ENCODE measurements at places on chromosomes 1 and 21.

DNA sequence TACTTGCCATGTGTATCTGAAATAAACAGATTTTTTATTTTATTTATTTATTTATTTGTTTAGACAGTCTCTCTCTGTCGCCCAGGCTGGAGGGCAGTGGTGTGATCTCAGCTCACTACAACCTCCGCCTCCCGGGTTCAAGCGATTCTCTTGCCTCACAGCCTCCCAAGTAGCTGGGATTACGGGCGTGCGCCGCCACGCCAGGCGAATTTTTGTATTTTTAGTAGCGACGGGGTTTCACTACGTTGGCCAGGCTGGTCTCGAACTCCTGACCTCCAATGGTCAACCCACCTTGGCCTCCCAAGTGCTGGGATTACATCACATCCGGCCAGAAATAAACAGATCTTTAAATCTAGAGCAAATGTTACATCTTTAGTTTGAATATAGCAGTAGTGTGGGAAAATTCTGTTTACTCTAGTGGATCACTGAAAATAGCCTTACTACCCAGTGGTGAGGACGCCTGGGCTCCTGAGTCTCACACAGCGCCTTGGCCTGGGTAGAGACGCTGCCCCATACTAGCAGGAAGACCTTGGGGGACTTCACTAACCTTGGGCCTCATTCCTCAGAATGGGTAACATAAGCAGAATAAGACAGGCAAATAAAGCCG, 709 bp downstream of the GART start:
- no peak for DNase-seq

DNA sequence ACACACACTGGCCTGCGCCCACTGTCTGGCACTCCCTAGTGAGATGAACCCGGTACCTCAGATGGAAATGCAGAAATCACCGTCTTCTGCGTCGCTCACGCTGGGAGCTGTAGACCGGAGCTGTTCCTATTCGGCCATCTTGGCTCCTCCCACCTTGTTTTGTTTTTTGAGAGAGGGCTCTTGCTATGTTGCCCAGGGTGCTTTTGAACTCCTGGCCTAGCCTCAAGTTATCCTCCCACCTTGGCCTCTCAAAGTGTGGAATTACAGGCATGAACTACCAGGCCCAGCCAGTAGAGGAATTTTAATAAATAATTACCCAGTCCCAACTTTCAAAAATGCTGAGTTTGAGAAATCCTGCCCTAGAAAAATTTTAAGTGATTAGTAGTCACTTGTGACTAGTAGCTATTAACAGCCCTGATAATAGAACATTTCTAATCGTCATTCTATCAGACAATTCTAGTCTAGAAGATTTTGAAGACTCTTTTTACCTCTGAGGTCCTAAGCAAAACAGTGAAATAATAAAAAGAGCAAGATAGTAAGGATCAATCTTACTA, 30.9 kb upstream of the SLC35D1 start:
- DNase-seq: no peak

GRCh38 chr21:27250366-27250765, 283.5 kb upstream of the ADAMTS5 start:
- no peak for DNase-seq

GRCh38 chr1:30798389-30799232, 41.0 kb upstream of the LAPTM5 start:
- no peak for DNase-seq

- DNase-seq: no peak
Measured at GRCh38 chr1:158007667-158008386, 14.4 kb downstream of the KIRREL1 start.

GRCh38 chr1:82240571-82240970, 439.8 kb downstream of the ADGRL2 start:
- DNase-seq: no peak

- no peak for DNase-seq
Measured at GRCh38 chr1:80066060-80066459, 1059.5 kb upstream of the ADGRL4 start.

DNA sequence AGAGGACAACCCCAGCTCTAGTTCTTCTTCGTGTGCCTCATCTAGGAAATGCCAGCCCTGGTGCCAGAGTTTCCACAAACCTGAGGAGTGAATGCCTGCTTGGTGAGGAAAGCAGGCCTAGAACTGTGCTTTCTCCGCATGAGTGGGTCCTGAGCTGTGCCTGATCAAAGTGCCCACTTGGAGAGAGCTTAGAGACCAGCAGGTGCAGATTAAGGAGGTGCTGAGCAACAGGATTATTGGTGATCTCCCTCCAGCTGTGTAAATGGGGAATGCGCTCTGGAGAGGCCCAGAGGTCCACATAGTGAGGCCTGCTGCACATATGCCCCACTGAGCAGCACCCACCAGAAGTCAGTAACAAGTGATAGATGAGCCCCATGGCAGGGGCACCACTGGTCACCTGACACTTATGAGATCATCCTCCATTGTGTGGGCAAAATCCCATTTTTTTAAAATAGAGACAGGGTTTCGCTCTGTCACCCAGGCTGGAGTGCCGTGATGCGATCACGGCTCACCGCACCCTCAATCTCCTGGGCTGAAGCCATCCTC, 127.2 kb upstream of the ZC3H12A start:
- DNase-seq: no peak

DNA sequence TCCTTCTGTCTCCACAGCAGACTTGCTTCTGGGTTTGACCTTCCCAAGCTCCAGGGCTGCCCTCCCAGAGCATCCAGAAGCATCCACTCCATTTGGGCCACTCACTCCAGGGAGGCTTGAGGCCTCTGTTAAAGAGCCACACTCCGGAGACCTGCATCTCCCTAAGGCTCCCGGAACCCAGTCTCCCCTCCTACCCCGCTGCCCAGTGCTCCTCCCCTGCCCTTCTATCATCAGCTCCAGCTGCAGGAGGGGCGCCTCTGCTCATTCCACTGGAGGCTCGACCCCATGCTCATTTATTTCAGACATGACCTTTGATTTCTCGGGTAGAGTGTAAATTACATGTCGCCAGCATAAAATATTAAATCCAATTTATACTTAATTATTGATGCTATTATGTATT, 142.5 kb downstream of the SYF2 start:
- DNase-seq: no peak

- no peak for DNase-seq
Measured at GRCh38 chr1:207669528-207670009, 24.6 kb downstream of the CR1L start.

DNA sequence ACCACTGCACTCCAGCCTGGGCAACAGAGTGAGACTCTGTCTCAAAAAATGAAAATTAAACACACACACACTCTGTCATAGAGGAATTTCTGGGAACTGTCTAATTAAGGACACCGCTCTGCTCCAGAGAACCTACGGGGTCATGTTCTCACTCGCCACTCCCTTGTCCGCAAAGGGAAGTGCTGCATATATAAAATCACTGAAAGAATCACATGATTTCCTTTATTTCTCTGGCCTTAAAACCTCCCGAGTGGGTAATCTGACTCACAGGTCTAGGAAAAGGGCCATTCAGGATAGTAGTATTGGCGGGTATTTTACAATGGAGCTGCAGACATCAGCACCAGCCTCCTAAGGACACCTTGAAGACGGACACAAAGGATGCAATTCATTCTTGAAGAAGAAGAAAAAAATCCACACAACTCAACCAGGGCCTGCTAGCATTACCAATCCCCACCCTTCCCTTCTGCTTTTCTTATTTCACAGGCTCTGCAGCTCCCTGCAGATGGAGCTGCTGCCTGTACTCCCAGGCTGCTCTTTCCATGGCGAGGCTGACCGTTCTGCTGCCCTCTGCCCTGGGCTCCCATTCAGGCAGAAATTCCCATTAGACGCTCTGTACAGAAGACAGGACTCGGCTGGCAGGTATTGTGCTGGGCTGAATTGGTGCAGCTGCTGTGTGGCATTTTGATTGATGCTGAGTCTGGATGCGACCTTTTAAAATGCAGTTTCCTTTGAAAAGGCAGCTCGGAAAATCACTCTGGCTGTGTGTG, 53.3 kb upstream of the FAM89A start:
- no peak for DNase-seq

- no peak for DNase-seq
Measured at GRCh38 chr1:116912846-116913245, 3.1 kb downstream of the PTGFRN start.

- DNase-seq: no peak
Measured at GRCh38 chr1:76843821-76844464, 23.3 kb upstream of the ST6GALNAC5 start.

GRCh38 chr1:204692325-204692840, 6.8 kb upstream of the LRRN2 start:
- DNase-seq: no peak

GRCh38 chr1:28512058-28512611, 6.3 kb downstream of the RCC1 start:
- DNase-seq: no peak

- no peak for DNase-seq
Measured at GRCh38 chr1:110308247-110308646, 30.9 kb upstream of the RBM15 start.

DNA sequence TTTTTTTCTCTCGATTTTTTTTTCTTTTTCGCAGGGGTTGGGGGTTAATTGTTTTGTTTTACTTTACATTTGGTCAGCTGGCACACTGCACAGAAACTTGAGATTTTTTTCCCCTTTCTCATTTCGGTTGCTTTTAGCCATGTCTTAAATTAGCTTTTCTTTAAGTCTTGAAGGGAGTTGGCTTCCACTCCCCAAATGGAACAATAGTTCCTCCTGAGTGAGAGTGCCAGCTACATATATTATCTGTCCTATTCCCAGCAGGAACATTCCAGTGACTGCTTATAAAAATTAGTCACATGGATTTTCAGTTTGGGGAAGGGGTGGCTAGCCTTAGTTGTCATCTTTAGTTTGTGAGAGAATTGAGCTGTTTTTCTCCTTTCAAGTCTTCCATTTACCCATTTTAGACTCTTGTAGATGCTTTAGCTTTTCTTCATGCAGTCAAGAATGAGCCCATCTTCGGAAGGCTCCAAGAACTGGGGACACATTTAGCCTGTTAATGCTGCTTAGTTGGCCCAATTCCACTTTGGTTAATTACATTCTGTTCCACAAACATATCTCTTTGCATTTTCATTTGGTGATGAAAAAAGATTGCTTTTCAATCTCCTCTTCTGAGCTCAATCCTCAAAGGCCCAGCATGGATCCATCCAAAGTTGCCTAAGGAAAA, 510.1 kb upstream of the CXADR start:
- no peak for DNase-seq

DNA sequence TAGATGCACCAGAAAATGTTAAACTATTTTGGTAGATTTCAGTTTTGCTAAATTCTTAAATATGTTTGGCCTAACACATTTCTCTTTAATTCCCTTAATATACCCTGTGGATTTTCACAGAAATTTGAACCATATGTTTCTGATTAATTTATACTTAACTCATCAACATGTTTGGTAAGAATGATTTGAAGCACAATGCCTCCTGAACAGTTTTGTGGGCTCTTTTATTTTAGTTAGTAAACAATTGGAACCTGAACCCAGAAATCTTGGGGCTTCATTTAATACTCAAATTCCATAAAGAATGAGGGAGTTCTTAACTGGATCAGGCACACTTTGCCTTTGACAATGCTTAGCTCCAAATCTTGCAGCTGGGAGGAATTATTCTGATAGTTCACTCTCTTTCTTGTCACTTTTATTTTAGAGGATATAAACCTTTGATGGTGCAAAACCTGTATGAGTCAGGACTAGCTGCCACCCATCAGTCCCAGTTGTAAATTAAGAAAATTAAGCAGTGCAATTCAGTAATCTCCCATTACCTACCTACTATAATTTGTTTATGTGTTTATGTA, 24.6 kb upstream of the LYPLAL1 start:
- no peak for DNase-seq

DNA sequence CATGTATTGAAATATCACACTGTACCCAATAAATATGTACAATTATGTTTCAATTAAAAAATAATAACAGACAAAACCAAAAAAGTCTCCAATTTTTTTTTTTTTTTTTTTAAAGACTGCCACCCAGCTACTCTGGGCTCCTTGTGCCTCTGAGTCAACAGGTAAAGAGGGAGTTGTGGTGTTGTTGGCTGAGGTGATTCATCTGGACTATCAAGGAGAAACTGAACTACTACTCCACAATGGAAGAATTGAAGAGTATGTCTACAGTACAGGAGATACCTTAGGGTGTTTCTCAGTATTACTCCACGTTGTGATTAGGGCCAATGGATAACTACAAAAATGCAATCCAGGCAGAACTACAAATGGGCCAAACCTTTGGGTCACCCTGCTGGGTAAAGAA, 67.9 kb downstream of the SCMH1 start:
- no peak for DNase-seq

- DNase-seq: no peak
Measured at GRCh38 chr1:46675549-46676314, 4.1 kb downstream of the TEX38 start.

DNA sequence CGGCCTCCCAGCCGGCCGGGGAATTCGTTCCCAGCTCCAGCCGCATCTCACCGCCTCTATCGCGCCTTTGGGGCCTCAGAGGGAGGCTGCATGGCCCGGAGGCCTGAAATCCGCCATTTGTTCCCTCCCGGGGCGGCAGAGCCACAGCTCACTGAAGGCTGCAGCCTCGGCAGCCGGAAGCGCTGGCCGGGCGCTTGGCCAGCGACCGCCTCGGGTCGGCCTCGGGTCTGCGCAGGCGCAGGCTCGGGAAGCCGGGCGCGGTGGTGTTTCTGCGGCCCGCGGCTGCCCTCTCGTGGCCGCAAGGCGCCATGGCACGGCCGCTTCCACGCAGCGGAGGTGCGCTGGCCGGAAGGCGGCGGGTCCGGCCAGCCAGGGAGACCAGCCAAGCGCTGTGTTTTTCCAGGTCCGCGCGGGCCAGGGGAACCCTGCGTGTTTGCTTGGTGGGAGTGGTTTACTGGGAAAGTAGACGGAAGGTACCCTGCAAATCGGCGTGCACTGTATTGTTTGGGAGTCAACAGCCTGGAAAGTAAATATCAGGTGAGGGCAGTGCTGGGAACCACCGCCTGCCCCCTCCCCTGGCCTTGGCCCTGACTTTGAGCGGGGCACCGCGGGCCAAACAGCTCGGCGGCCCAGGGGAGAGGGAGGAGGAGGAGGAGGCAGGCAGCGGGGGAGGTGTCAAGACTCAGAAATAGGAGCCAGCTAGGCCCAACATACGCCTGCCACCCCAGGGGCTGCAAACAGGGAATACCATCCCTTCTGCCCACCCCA, 52.7 kb upstream of the CD34 start:
- peak; percentile 70 for DNase-seq

DNA sequence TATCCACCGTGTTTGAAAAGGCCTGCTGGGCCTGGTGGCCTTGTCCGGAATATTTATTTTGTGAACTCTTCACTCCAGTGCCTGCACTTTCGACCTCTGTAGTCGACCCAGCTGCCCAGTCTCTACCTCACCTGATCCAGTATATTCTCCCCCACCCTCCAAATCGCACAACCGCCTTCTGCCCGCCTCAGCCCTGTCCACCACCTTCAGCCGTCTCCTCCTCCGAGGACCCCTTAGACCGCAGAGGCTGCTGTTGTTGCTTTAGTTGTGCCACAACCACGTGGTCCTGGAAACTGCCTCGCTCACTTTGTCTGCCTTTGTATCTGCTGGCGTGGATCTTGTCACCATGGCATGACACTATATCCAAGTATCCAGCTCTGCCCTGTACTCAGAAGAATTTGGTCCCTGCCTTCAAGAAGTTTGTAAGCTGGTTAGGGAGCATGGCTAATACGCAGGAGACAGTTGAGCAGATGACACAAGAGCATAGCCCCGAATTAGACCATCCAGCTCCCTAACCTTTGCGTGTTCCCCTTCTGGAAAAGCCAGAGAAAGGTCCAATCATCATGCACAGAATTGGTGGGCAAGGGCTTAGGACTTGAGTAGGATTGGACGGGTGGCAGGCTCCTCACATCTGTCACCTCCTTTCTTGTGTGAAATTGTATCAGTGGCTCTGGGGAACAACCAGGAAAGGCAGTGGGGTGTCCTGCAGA, 1.5 kb downstream of the PHGDH start:
- DNase-seq: no peak

GRCh38 chr1:205491794-205492193, 12.7 kb upstream of the CDK18 start:
- no peak for DNase-seq
